ENCODE measurements at places on chromosomes 3 and 15.

- no peak for DNase-seq
Observed at GRCh38 chr15:63559753-63560152, 37.4 kb upstream of the FBXL22 start.

DNA sequence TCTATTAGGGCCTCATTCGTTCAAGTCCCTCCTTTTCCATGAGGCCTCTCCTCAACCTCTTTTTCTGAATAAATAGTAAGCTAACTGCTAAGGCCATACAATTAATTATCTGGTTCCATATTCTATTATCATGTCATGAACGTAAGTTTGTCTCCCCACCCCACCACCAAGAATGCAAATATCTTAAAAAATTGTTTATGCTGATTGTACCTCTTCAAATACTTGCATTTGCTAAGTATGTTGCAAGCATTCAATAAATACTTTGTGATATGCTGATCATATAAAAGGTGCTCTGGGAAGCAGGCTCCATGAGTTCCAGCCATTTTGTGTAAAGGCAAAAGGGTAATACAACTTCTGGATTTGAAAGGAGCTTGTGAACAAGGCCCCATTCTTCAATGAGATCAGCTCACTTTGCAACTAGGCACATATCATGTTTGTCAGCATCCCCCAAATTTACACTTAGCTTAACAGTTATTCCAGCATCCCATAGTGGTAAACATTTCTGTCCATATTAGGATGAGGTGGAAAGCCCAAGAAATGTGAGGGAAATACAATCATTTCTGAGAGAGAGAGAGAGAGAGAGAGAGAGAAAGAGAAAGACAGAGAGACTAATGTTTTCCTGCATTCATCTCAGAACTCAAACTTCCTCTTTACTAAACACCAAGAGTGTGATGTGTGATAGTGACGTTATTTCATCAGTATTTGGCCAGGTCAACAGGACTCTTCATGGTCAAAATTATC lies 33.2 kb downstream of the SLC12A8 start:
- no peak for DNase-seq

DNA sequence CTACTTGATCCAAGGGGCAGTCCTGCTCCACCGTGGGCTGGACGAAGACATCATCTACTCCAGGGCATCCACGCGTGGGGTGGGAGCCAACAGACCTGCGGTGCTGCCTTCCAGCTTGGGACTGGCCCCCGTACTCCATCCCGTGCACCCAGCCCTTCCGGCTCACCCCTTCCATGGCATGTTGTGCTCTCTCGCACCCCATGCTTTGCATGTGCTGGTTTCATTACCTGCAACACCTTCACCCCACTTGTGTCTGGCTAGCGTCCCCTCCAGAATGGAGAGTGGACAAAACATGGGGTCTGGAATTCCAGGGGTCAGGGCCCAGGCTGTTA lies 30.2 kb downstream of the SEMA7A start:
- no peak for DNase-seq

DNA sequence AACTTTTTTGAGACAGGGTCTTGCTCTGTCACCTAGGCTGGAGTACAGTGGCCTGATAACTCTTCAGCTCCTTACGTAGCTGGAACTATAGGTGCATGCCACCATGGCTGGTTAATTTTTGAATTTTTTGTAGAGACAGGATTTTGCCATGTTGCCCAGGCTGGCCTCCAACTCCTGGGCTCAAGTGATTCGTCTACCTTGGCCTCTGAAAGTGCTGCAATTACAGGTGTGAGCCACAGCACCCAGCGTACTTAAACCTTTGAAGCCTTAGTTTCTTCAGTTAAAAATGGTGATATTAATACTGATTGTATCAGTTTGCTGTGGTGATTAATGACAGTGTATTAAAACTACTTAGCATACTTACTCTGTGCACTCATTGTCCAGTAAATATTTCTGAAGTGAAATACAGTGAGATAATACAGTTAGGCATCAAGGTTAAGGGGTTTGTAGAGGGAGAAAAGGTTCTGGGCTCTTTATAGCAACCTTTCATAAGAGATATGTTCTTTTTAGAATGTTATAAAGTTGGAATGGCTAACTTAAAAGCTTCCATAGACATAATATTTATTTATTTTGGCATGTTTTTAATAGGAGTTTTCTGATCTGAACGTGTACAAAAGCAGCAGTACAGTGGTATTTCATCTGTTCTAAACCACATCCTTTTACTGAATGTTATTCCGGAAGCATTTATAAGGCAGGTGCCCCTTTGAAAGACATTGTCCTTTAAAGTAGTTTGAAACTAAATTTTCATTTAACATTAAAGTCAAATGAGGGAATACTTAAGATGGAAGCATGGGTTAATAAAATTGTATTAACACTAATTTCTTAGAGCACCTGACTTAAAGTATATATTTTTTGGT lies 23.6 kb downstream of the NCK1 start:
- DNase-seq: no peak

GRCh38 chr3:23987356-23987755 lies 42.3 kb downstream of the NR1D2 start:
- DNase-seq: no peak

DNA sequence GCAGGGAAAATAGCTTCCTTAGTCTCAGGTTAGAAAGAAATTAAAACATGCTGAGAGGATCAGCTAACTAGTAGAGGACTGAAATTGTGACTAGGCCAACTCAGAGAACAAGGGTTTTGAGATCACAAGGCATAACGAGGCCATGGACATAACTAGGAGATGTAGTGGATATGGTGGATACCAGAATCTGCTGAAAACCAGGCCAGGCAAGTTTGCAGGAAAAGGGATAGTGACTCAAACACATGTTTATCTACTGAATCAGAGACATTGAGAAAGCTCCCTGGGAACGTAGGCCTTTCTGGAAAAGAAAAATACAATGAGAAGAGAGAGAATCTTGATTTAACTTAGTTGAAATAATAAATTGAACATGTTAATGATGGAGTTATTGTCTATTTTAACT lies 326.5 kb upstream of the GBE1 start:
- peak; percentile 66 for DNase-seq

DNA sequence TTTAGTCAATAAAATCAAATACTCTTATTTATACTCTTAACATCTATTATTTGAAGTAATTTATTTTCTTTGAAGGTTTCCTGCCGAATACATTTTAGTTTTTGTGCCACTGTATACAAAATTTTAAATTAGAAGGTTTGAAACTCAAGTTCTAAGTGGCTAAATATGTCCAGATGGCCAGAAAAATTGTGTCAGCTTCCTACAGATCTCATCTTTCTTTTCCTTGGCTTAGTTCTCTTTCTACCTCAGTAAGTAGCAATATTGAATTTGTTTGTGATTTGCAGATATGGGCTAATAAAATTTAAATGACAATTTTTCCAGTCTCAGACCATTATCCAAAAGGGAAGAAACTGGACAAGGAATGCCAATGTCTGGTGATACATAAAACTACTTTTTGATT lies 452.1 kb downstream of the ROBO2 start:
- DNase-seq: no peak

Data from fibroblast of skin of left quadriceps (primary cell).